ENCODE measurements at places on chromosomes 6 and 20.

- DNase-seq = peak; percentile 36
Observed at GRCh38 chr20:36344517-36345132, 38.5 kb downstream of the DLGAP4 start.

DNA sequence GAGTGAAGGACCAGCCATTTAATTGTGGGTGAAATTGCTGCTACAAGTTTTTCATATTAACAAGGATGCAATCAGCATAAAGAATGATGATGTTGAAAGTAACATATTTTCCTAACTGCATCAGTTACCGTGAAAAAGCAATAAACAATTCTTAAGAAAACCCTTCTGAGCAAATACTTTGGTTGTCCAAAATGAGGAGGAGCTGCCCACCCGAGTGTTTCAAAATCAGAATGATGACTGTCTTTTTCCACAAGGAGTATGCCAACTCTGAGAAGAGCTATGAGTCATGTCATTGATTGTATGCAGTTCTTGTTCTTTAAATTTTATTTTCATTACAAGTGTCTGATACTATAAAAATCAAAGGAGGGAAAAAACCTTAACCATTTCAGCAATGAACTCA is 470.5 kb downstream of the COL12A1 start:
- DNase-seq = no peak

GRCh38 chr6:163668061-163668426 is 253.5 kb downstream of the QKI start:
- DNase-seq = no peak

- DNase-seq = no peak
Observed at GRCh38 chr6:38796006-38796405, 80.9 kb downstream of the DNAH8 start.

- DNase-seq = no peak
Observed at GRCh38 chr6:8578006-8578405, 142.7 kb upstream of the SLC35B3 start.

GRCh38 chr6:7033202-7033601 is 74.6 kb upstream of the RREB1 start:
- peak; percentile 62 for DNase-seq

DNA sequence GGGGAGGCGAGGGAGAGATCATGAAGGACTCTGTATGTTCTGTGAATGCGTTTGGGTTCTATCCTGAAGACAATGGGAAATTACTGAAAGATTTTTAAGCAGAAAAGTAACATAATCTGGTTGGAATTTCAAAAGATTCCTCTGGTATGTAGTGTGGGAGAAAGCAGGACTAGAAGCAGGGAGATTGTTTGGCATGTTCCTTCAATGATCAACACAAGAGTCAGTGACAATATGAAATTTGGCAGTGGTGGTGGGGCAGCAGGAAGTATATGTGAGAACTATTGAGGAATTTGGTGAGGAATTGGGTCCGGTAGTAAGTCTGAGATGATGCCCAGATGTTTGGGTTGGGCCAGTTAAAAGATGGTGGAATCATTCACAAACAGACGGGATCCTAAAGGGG is 348.7 kb downstream of the CD83 start:
- DNase-seq = no peak

DNA sequence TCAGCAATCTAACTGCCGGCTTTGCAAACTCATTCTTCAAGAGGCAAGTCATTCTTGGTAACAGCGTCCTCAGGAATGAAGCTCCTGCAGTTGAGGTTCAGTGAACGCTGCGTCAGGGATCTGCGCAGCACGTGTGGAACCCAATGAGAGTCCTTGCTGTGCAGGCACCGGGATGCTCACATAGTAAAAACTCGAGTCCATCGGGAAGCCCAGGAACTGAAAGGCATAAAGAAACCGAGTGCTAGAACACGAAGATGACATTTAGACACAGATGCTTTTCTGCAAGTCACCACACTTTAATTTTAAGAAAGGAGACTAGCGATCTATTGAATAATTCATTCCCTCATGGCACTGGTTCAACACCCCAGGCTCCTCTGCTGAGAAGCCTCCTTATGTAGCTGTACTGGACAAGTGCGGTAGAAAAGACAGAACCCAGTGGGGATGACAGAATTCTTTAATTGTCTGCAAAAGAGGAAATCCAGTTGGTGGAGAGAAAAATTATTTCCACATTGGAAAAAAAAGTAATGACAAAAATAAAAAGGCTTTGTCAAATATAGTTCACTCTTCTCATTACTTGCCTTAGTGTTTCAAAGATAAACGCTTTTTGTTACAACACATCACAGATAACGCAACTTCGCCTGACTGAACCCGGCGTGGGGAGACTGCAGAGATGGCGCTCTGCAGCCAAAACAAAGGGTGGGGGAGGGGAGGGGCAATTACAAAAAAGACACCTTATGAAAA is 1.9 kb upstream of the AFDN start:
- no peak for DNase-seq

GRCh38 chr20:60512443-60512842 is 554.2 kb downstream of the CDH26 start:
- no peak for DNase-seq

- DNase-seq = no peak
Observed at GRCh38 chr20:56171087-56172012, 77.2 kb upstream of the MC3R start.

DNA sequence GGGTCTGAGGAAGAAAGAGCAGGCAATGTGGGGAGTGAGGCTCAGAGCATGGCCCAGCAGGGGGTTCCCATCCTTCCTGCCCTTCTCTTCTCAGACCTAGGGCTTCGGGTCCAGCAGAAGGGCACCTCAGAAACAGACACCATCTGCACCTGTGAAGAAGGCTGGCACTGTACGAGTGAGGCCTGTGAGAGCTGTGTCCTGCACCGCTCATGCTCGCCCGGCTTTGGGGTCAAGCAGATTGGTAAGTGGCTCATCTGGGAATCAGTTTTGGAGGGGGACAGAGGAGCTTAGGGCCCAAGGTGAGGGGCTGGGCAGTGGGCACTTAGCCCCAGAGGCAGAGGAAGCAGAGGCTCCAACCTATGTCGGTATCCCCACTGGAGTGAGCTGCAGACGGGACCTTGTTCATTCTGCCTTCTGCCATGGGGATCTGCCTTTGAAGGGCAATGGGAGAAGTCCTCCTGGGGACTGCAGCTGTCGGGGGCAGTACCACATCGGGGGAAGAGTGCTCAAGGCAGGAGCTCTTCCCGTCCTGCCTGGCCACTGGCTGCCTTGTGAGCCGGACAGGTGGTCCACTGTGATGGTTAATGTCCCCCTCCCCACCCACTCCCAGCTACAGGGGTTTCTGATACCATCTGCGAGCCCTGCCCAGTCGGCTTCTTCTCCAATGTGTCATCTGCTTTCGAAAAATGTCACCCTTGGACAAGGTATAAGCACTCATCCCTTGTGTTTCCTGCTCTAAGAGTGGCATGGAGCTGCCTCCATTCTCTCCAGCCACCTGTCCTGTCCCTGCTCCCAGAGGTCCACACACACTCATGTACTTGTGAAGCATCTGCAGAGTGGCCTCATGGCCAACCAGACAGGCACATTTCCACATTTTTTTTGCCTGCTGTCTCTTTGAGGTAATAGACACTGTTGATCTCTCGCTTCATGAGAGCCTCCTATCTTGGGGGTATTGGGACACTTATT is 4.7 kb downstream of the CD40 start:
- DNase-seq = no peak

GRCh38 chr6:96330884-96331283 is 190.7 kb upstream of the UFL1 start:
- DNase-seq = no peak

- DNase-seq = peak; percentile 56
Observed at GRCh38 chr6:136566007-136566487, 15.8 kb upstream of the MAP7 start.

DNA sequence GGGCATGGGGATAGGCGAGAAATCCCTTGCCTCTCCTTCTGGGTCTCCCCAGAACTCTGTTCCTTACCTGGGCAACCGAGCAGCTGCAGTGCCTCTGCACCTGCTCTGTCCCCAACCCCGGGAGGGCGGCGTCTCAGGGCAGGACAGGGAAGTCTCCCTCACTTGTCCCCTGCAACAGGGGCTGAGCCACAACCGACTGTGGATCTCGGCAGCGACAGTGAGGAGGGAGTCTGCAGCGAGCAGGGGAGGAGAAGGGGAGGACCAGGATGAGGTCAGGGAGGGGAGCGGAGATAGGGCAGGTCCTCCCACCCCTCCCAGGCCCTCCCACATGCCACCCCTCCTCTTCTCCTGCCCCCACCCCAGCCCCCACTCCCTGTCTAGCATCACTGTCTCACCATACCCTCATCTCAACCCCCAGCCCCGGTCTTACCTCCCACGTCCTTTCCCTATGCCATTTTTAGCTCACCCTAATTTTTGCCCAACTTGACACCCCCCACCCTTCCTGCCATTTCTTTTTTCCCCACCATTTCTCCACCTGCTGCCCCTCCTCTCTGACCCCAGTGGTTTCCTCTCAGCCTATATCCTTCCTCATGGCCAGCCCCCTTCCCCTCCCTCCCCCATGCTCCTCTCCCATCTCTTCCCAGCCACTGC is at the start of gene TNXB:
Gene TNXB, minus strand, starts transcription at position 225 of the 651 bp plus-strand sequence. CDS start 11,140 bp downstream, outside the sequence.
- no peak for DNase-seq

- DNase-seq = no peak
Observed at GRCh38 chr6:129364037-129364436, 345.9 kb downstream of the ARHGAP18 start.

DNA sequence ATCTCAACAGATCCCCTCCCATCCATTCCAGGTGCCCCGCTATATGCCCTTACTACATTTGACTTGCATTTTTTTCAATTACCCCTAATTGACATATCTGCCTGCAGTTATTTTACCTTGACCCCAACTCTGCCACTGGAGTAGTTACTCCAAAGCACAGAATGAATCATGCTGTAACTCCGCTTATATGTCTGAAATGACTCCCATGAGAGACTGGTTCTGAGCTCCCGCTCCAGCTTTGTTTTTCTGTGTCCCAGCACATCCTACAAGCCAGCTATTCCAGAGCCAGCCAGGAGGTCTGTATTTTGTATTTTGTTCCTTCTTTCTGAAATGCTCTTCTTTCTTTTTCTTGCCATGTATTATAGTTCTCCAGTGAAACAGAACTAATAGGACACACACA is 10.9 kb upstream of the NOX3 start:
- DNase-seq = no peak

DNA sequence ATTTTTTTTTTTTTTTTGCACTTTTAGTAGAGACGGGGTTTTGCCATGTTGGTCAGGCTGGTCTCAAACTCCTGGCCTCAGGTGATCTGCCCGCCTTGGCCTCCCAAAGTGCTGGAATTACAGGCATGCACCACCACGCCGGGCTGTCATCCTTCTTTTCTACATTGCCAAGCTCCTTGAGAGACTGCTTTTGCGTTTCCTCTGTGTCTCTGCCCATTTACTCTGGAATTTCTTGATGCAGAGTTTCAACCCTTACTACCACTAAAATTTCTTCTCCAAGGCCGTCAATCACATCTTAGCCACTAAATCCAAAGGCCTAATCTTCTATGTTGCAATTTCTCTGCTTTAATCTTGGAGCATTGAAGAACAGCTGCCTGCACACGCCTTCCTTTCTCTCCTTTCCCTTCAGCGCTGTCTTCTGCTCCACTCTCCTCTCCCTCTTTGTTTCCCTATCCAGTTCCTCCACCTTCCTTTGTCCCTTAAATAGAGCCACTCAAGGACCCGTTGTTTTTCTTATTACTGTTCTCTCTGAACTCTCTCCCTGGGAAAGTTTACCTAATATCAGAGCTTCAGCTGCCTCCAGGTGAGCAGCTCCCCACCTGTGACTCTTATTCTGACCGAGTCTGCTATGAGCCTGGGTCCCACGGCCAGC is 98.8 kb downstream of the SLC35B3 start:
- no peak for DNase-seq

- peak; percentile 61 for DNase-seq
Observed at GRCh38 chr6:111482188-111482958, 645 bp downstream of the REV3L start.

DNA sequence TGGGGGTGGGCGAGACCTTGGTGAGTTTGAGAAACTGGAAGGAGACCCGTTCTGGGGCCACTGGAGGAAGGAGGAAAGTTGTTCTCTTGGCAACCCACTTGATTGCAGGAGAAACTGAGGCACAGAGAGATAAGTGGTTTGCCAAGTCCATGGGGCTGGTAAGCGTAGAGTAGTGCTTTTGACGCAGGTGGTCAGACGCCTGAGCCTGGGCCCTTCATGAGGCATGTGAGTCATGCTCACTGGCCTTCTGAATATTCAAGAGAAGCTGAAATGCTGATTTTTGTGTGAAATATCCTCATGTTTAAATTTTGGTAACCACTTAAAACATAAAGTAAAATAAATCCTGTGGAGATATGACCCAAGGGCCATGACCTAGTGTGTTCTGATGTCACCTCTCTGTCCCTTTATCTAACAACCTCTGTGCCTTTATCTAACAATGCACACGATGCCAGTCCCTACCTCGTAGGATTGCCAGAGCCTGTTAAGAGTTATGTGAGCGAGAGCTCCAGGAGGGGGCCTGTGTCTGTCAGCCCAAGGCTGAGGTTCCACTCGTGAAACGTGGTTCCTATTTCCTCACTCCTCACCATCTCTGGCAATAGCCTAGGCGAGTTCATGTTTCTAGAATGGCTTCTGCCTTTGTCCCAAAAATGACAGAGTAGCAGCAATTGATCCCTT is 32.8 kb upstream of the PMEPA1 start:
- no peak for DNase-seq

GRCh38 chr20:42152575-42152974 is 534.4 kb upstream of the CHD6 start:
- no peak for DNase-seq

DNA sequence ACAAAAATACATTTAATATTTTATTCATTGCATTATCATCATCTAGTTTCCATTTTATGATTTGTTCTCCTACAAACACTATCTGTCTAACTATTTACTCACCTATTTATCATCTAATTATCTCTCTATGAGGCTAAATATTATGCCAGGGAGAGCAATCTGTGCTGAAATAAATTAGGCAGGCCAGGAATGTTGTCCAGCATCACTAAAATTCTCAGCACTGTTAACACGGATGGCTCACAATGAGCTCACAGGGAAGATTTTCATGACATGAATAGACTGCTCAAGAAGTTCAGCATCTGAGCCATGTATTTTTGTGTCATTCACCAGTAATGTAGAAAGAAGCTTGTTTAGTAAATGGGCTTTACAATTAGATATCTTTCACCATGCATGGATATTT is 1277.2 kb downstream of the GRIK2 start:
- DNase-seq = no peak

DNA sequence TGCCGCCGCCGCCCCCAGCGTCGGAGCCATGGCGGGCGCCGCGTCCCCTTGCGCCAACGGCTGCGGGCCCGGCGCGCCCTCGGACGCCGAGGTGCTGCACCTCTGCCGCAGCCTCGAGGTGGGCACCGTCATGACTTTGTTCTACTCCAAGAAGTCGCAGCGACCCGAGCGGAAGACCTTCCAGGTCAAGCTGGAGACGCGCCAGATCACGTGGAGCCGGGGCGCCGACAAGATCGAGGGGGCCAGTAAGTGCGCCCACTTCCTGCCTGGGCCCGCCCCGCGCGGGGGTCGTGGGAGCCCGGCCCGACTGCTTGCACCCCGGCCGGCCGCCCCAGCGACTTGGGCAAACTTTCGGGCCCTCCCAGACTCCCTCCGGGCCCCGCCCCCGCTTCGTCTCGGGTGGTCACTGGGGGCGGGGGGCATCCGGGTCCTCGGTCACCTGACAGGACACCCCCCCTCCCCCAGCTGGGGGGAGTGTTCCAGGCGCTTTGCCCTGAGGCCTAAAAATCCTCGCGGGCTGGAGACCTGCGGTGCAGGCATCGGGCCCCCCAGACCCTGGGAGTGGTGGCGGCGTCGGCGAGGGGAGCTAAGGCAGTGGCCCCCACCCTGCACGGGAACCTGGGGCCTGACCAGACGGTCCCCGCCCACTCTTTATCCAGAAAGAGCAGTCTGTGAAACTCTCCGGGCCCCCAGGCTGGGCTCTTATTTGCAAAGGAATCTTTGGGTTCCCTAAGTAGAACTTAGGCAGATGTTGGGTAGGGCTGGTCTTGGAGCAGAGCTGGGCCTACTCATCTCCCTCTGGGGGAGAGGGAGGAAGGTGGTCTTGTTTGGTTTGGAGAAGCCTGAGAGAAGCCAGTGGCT is 501 bp downstream of the PLCG1 start:
- no peak for DNase-seq
